ENCODE measurements at places on chromosomes 16 and 17.

DNA sequence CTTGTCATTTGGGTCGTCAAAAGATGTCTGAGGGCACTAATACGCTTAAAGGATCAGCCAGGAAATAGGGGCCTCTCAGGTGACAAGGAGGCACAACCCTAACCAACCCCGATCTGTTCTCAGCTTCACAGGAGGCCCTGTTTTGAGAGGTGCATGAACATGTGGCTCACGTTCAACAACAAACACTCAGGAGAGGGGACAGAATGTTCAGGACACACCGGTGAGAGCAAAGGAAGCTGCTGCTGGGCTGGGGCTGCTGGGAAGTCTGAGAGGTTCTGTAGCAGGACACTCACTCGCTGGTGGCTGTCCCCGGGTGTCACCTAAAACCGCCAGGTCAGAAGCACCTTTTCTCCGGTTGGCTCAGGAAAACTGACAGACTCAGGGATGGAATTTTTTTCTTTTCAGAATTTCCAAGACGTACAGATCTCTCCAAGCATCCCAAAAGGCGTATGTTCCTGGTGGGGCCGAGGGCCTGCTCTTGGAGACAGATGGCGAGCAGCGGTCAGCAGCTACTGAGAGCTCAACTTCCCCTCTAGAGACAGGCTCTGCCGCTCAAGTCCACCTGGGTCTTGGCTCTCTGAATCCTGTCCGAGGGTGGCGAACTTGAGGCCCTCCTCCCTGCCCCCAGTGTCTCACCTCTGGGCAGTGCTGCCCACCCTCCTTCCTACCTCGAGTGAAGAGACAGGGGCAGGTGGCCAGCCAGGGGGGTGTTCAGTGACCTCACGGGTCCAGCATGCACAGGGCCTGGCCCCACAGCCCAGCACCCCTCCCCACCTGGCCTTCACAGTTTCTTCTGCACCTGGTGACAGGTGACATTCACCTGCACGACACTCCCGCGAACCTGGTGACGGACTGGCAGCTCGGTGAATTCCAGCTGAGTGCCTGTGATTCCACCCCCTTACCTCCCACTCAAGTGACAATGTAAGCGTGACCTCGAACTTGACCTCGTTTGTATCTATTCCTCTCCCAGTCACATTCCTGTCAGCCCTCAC, 22.9 kb downstream of the CLUH start:
- DNase-seq = no peak

- DNase-seq = no peak
Observed at GRCh38 chr17:77444628-77444983, 303.8 kb downstream of the SEC14L1 start.

GRCh38 chr17:4504188-4504587, 5.5 kb downstream of the SPNS2 start:
- DNase-seq = no peak

GRCh38 chr17:78316115-78316866, 43.6 kb downstream of the SOCS3 start:
- DNase-seq = no peak

- DNase-seq = peak; percentile 69
Observed at GRCh38 chr17:81959362-81960129, 1.4 kb downstream of the NOTUM start.

- DNase-seq = no peak
Observed at GRCh38 chr16:19505600-19506303, 16.1 kb downstream of the GDE1 start.

DNA sequence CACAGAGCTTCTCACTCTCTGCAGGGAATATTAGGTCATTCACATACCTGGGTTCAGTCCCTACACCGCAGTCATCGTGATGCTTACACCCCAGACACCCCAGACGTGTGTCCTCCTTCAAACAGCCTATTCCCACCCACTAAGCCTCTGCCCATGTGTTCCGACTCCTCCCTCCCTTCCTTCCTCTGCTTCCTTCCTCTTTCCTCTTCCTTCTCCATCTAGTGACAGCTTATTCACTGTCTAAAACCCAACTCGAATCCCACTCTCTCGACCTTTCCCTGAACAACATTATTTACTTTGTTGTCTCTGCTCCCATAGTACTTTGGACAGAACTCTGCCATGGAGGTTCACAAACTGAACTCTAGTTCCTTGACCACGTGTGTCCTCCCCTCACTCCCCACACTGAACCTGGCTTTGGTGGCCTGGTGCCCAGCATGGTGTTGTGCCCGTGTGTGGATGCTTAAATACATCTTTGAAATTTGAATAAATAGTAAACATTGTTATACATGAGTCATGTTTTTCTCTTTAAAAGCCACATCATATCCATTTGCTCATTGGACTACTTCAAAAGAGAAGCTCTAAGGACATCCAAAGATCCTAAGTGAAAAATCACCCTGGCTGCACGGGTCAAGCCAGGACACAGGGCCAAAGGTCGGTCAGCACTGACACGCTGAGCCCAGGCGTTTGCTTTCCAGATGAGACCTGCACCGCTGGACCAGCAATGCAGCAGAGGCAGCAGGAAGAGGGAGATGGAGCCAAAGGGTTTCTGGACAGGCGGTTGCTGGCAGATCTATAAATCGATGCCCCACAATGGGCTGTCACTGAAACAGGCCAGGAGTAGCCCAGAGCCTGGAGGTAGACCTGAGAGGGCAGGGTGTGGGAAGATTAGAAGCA, 14.1 kb upstream of the G6PC1 start:
- no peak for DNase-seq

- DNase-seq = no peak
Observed at GRCh38 chr17:65852911-65853310, 291.5 kb upstream of the AXIN2 start.

- DNase-seq = no peak
Observed at GRCh38 chr16:17497648-17498047, 26.9 kb upstream of the XYLT1 start.

DNA sequence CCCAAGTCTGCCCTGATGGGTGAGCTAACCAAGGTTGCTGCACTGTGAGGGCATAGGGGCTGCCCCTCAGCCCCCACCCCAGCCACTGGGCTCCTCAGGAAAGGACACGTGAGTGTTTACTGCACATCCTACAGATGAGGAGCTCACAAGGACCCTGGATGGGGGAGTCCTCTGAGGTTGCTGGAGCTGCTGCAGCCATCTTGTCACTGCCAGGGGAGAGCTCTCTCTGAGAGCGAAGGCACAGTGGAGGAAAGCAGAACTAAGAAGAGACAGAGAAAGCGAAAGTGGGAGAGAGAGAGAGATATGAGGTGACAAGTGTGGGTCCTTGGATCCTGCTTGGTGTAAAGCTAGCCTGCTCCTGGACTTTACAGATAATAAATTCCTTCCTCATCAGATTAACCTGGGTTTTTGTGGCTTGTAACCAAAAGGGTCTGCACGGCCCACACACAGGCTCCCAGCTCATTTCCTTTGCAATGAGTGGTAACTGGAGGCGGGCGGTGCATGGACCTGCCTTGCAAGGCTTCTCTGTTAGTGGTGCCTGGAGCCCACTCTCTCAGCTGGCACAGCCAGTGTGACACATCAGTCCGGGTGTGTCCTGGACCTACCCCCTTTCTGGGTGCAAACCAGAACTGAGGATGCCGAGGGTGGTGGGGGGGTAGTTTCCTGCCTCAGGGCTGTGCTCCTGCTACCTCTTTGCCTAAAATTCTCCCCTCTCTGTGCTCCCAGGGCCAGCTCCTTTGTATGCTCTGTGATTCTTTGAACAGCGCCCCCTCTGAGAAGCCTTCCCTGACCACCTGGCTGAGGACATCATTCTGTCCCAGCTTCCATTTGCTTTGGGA, 14.2 kb downstream of the SNX20 start:
- peak; percentile 69 for DNase-seq

- DNase-seq = no peak
Observed at GRCh38 chr16:86052926-86053325, 154.0 kb downstream of the IRF8 start.

GRCh38 chr17:18856570-18856915, 1.4 kb upstream of the PRPSAP2 start:
- DNase-seq = no peak

DNA sequence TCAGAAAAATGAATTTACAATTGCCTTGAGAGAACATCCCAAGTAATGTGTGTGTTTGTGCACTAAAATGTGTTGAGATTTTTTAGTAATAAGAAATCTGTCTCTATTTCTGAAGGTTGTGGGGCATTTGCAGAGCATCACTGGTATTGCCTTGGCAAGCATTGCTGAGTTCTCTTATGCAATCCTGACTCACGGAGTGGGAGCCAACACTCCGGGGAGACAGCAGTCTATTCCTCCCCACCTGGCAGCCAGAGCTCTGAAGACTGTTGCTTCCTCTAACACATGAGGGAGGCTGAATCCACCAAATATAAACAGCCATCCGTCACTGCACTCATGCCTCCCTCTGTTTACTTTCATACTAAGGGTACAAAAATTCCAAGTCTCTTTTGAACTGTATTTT, 10.6 kb downstream of the CNTD1 start:
- no peak for DNase-seq

DNA sequence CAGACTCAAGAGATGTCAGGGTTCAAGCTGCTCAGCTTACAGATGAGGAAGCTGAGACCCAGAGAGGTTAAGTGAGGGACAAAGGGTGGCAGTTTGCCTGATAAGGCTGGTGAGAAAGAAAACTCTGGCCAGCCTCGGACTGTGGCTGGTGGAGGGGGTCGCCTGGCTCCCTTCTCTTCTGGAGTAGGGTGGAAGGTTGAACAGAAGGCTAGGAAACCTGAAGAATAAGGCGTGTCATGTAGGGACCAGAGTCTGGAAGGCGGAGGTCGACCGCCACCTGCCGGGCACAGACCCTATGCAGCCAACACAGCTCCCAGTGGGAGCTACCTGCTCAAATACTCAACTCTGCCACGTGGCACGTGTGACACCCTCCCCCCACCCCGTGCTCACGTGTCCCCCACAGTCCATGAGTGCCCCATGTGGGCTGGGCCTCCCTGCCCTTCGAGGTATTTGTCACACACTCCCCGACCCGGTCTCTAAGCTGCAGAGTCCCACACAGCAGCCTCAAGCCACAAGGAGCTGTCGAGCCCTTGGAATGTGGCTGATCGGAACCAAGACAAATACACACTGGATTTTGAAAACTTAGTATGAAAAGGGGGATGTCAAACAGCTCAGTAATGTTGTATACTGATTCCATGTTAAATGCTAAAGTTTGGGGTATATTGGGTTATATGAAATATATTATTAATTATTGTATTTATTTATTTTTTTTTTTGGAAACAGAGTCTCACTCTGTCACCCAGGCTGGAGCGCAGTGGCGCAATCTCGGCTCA, 11.8 kb downstream of the HID1 start:
- DNase-seq = peak; percentile 63

GRCh38 chr17:31527606-31528005, 136.1 kb downstream of the RAB11FIP4 start:
- DNase-seq = no peak

DNA sequence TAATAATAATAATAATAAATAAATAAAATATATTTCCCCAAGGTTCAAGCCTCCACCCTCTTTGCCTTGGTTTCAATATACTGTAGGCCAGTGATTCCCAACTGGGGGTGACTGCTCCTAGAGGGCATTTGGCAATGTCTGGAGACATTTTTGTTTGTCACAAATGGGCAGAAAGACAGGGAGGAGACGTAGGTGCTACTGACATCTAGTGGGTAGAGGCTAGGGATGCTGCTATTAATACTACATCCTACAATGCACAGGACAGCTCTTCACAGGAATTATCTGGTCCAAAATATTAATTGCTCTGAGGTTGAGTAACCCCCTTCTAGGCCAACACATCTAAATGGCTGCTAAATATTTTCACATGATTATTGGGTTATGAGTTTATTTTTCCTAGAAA, 12.8 kb upstream of the PRR14 start:
- peak; percentile 58 for DNase-seq

DNA sequence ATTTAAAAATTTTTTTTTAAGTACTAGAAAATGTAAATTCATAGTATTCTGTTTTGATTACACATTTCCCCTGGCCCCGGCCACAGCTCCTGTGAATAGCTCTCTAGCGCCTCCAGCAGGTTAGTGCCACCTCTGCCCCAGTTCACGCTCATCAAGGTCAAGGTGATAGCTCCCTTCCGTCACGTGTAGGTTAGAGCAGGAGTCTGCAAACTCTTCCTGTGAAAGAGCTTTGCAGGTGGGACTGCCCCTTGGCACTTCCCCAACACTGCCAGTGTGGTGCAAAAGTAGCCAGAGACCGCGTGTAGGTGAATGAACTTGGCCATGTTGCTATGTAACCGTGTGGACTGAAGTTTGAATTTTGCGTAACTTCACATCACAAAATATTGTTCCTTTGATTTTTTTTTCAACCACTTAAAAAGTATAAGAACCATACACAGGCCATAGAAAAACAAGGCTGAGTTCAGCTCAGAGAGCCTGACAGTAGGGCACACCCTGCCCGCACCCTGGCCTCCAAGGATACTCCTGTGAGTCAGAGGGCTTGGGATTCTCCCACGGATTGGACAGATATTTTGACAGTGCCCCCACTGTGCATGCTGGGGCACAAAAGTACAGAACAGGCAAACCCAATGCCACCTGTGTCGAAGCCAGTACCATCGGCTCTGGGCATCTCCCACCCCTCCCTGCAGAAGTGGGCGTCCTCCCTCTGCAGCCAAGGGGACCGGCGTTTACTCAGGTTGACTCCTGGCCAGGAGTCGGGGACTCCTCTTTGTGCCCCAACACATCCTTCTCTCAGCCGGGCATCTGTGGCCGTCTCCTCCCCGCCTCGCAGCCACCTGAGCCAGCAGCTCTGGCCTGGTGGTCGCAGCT, 92.0 kb upstream of the CHMP6 start:
- peak; percentile 84 for DNase-seq

- DNase-seq = no peak
Observed at GRCh38 chr17:57135026-57135788, 50.2 kb downstream of the AKAP1 start.

DNA sequence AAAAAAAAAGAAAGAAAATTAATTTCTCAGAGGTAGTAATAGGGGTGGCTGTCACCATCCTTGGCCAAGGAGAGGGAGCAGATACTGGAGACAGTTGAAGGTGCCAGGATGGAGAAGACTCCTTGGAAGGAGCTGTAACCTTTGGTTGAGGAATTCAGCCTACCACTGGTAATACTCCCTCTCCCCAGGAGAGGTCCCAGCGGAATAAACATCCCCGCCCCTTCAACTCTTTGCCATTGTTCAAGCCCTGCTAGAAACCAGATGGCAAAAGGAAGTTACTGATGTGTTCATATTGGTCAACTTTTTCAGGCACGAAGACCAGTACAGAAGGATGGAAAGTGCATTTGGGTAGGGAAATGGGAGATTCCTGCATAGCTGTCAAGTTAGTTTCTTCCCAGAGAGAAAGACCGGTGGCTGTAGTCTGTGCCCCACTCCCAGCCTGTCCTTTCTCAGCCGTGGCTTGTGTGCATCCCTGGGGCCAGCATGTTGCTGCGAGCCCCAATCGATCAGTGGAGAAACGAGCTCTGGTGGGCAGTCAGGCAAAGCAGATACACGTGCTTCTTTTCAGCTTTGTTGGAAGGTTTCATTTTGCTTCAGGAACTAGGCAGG, 612.1 kb downstream of the MAF start:
- DNase-seq = no peak

- DNase-seq = no peak
Observed at GRCh38 chr17:61260071-61260797, 139.4 kb upstream of the TBX2 start.

DNA sequence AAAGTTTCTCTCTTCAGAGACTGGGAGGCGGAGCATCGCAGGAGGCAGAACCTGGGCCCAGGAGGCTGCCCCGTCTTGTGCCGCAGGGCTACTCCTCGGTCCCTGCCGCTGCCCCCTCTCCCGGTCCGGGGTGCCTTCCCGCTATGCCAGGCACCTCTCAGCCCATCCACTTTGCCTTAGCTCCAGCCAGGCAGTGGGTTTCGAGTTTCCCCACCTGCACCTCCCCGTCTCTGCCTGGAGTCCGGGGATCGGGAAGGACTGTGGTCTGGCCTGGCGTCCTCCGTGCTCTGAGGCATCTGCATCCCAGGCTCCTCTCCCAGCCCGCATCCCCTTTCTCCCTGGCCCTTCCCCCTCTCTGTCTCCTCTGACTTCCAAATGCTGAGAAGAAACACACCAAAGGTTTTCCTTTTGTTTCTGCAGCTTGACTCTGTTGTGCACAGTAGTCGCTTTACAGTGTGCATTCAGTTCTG, 26.8 kb upstream of the PIK3R6 start:
- no peak for DNase-seq
